ENCODE measurements at places on chromosomes 1 and 21.

GRCh38 chr1:37931102-37931360, 15.8 kb downstream of the INPP5B start:
- DNase-seq, result no peak

DNA sequence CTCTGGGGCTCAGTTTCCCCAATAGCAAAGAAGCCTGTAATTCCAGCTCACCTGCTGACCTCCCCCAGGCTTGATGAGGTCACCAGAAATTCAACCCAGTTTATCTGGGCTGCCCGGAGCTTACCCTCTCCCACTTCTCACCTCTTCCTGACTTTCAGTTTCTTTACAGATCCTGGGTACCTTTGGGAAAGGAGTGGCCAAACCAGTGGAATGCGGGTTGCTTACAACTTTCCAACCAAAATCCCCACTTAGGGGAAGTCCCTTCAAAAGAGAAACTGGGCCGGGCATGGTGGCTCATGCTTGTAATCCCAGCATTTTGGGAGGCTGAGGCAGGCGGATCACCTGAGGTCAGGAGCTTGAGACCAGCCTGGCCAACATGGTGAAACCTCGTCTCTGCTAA, 5.9 kb upstream of the MARCKSL1 start:
- no peak for DNase-seq

GRCh38 chr1:57137980-57138379, 172.2 kb upstream of the C8B start:
- DNase-seq, result no peak

- no peak for DNase-seq
Measured at GRCh38 chr1:14844923-14845617, 246.6 kb downstream of the KAZN start.

GRCh38 chr1:92483610-92484471, 2.9 kb downstream of the GFI1 start:
- DNase-seq, result no peak

- no peak for DNase-seq
Measured at GRCh38 chr1:156704930-156705320, 458 bp downstream of the CRABP2 start.

GRCh38 chr1:194535369-194535768, 1349.0 kb upstream of the B3GALT2 start:
- no peak for DNase-seq

DNA sequence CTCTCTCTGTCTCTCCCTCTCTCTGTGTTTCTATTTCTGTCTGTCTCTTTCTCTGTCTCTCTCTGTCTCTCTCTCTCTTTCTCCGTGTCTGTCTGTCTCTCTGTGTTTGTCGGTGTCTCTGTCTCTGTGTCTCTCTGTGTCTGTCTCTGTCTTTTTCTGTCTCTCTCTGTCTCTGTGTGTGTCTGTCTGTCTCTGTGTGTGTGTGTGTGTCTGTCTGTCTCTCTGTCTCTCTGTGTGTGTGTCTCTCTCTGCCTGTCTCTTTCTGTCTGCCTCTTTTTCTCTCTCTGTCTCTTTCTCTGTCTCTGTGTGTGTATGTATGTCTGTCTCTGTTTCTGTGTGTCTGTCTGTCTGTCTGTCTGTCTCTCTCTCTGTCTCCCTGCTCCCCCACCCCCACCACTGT, 31.7 kb upstream of the ZC3H12A start:
- no peak for DNase-seq

- DNase-seq, result no peak
Measured at GRCh38 chr1:33916786-33917185, 52.9 kb downstream of the HMGB4 start.

DNA sequence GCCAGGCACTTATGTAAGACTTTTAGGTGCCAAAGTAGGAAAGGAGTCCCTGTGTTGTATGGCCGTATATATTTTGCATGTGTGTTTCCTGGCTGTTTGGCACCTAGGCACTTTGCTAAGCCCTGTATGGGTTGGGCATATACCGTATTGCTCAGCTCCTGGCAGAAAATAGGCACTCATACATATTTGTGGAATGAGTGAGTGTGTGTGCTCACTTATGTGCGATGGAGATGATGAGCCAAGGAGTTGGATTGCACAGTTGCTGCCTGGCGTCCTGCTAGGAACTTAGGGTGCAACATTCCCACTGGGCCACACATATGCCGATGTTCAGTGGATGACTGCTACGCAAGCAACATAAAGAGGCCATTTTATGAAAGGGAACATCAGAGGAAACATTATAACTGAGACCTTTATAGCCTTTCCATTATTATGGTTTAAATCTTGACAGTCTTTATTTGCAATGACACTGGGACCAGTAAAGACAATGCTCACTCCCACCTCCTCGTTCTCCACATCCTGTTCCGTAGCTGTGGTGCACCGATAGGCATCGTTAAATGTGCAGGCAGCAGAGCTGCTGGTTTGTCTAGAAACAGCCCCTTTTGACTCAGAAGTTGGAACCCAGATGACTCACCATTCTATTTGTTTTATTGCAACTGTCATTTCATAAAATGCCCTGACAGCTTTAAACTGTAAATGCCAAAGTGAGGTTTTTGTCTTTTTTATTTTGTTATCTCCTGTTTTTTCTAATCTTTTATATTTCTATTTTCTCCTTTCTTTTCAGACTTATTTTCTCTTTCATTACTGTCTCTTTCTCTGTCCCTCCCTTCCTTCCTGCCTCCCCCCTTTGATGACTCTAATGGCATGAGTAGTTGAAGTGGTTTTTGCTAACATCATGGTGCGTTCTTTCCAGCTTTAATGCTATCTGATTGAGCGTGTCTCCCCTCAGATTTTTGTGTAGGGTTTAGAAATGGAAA, 36.1 kb downstream of the PEX14 start:
- peak; percentile 45 for DNase-seq

- no peak for DNase-seq
Measured at GRCh38 chr1:215083383-215083961, 935 bp downstream of the KCNK2 start.

GRCh38 chr1:17091252-17091651, 28.0 kb downstream of the PADI2 start:
- DNase-seq, result no peak

DNA sequence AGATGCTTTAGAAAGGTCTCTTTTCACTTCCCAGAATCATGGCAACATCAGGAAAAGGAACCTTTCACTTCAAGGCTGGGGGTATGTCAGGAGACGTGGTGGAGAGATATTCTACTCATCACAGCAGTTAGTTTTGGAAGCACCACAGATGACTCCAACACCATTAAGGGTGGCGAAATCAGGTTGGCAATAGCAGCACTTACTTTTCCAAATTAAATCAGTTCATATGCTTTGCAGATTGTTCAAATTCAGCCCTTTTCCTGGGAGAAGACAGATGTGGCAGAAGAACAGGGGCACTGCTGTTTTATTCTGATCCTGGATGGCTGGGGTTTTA, 79.0 kb downstream of the RUNX1 start:
- no peak for DNase-seq

DNA sequence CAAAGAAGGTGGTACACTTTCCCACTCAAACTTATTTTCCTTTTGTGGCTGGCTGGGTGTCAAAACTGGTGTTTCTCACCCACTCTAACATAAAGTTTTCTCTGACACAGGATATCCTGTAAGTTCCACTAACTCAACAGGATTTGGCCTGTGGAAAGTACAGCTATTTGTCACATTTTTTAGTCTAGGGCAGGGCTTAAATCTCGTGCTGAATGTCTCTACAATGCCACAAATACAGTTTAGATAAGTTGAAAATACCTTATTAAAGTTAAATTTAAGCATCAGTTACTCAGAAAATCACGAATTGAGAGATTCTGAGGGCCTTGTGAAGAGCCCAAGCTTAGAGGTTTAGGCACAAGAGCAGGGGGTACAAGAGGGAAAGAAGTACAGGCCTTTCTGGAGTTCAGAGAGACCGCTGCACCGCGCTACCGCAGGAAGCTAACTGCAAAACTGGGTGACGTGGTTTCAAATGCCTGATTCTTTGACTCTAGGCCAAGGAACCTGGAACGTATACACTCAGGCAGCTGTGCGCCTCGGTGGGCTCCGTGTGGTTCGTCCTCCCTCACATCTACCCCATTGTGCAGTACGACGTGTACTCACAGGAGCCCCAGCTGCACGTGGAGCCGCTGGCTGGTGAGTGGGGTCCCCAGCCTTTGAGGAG, 23.4 kb upstream of the PWP2 start:
- DNase-seq, result peak; percentile 42

DNA sequence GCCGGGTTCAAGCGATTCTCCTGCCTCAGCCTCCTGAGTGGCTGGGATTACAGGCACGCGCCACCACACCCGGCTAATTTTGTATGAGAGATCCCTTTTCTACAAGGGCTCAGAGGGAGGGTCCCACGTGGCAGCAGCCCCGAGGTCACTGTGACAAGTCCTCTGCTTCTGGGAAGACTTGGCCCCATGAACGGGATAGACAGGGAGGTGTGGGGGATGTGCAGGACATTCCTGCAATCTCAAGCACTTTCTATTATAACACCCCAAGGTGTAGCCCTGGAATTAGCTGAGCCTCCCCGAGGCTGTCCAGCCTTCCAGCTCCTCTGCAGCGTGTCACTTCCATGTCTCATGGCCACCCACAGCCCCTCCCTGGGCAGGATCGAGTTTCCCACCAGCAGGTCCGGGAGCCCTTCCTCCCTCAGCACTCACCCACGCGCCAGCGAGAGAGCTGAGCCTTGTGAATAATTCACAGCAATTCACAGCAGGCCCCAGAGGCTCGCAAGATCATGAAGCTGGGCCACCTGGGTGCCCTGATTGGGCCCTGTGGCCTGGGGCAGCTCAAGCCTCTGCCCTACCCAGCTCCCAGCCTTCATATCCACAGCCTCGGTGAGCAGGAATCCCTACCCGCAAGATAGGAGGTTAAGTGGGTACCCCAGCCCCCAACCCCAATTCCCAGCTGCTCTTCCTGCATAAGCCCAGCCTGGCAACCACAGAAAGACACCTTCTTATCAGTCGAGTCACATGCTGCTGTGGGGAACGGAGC, 22.8 kb upstream of the RNU1-4 start:
- DNase-seq, result no peak

- DNase-seq, result no peak
Measured at GRCh38 chr1:202007805-202008489, 2.4 kb upstream of the ELF3 start.

DNA sequence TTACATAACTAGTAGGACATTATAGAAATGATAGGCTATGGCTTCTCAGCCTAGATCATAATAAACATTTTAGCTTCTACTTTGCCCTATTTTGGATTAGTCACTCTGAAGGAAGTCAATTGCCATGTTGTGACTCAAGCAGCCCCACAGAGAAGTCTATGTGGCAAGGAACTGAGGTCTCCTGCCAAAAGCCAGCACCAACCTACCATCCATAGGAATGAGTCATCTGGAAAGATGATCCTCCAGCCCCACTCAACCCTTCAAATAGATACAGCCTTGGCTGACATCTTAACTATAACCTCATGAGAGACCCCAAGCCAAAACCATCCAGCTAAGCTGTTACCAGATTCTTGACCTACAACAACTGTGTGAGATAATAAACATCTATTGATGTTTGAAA, 76.3 kb upstream of the BEND5 start:
- DNase-seq, result no peak

DNA sequence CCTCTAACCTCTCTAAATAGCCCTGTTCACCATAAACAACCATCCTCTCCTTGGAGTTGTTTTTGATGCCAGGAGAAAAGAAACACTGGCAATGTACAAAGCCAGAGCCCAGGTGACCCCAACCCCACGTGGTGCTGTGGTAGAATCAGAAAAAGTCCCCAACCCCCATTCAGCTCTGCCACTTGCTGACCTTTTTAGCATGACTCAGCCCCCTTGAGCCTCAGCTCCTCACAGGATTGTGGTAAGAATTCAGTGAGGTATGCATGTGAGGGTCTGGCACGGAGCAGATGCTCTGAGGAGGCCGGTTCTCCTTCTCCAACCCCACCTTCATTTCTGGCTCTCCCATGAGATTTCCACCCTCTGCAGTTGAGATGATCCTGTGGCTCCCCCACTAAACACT, 11.1 kb upstream of the CHI3L1 start:
- no peak for DNase-seq

DNA sequence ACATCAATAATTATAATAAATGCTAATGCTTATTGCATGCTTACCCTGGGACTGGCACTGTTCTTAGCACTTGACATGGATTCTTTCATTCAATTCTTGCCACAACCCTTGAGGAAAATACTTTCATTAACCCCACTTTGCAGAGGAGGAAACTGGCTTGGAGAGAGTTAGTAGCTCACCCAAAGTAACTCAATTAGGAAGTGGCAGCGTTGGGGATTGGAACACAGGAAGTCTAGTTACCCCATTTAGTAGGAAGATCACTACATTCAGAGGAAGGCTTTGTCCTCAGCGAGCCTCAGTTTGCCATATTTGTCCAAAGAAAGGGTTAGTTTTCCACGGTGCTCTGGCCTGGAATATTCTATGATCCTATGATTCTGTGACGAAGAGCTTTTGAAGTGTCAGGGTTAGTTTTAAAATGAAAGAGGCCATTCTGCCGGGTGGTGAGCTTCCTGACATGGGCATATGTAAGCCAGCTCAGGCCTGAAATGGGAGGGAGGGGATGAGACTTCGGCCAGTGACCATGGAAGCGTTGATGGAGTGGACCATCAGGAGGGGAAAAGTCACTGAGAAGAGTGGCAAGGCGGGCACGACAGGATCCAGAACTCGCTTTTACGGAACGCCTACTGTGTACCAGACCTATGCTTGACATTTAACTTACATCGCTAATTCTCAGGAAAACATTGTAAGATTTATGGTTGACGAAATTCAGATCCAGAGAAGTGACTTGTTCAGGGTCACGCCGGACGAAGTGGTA, 28.2 kb upstream of the EPB41 start:
- no peak for DNase-seq

GRCh38 chr21:29149808-29150425, 19.5 kb downstream of the MAP3K7CL start:
- DNase-seq, result no peak

- no peak for DNase-seq
Measured at GRCh38 chr1:51924455-51924854, 45.9 kb upstream of the NRDC start.

GRCh38 chr1:19860418-19860817, 21.8 kb upstream of the OTUD3 start:
- DNase-seq, result no peak

DNA sequence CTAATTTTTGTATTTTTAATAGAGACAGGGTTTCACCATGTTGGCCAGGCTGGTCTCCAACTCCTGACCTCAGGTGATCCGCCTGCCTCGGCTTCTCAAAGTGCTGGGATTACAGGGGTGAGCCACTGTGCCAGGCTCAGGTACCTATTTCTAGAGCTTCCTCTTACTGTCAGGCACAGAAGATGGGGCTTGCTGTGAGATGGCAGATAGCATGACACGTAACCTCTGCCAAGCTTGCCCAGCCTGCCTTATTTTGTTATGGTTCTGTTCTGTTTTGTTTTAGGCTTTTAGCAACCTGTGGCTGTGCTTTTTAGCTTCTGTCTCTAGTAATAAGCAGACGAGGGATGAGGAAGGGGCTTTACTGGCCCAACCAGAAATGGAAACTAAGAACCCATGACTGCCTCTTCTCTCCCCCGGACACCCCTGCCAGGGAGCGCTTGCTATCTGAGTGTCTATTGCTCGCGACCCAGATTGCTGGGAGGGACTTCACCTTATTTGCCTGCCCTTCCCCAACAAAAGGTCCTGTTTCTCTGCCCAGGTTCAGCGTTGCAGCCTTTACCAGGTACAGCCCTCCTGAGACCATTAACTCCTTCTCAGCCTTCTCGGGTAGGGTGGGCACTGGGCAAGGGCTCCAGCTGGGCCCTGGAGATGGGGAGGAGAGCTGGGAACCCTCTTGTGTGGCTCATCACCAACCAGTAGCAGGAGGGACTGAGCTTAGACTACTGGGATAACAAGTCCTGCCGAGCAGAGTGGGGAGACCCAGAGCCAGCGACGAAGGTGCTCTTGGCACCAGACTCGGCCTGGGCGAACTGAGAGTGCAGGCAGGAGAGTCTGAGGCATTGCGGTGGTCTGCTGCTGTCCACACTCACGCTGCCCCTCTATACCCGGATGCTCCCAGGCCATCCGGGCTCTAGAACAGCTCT, 13.5 kb upstream of the LGR6 start:
- DNase-seq, result no peak
